ENCODE measurements at places on chromosomes 16 and 17. TPM values are rescaled to one million over a fixed set of nuclear protein-coding genes. Genes with fewer than 3 reads are reported as not detected.
A peak's percentile ranks its signal among the peaks of the same experiment; 100 is the strongest.

DNA sequence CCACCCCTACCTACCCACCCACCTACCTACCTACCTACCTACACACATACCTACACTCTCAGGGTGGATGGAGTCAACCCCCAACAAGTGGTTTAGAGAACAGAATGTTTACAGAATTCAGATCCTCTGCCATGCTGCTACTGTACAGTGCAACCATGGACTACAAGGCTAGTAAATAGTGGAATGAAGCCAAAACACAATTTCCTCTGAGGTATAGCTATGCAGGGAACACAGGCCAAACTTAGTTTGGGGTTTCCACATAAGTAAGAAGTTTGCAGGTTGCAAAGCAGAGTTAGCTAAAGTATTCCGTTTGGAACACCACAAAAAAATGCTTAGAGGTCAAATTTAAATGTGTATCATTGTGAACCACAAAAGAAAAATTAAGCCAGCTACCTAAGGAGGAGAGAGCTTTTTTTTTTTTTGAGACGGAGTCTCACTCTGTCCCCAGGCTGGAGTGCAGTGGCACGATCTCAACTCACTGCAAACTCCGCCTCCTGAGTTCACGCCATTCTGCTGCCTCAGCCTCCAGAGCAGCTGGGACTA, 2.7 kb upstream of the AP1G1 start:
- no peak for DNase-seq
- no peaks in the 10 kb centered on the region for H3K36me3 ChIP-seq

- no peak overlapping the region for H3K4me3 ChIP-seq
- no peaks in the 10 kb centered on the region for H3K4me1 ChIP-seq
- DNase-seq, result no peak
- no peaks in the 10 kb centered on the region for H3K36me3 ChIP-seq
- H3K27ac ChIP-seq, result no peak overlapping the region
Observed at GRCh38 chr16:29985271-29985811, 10.1 kb downstream of the HIRIP3 start.

DNA sequence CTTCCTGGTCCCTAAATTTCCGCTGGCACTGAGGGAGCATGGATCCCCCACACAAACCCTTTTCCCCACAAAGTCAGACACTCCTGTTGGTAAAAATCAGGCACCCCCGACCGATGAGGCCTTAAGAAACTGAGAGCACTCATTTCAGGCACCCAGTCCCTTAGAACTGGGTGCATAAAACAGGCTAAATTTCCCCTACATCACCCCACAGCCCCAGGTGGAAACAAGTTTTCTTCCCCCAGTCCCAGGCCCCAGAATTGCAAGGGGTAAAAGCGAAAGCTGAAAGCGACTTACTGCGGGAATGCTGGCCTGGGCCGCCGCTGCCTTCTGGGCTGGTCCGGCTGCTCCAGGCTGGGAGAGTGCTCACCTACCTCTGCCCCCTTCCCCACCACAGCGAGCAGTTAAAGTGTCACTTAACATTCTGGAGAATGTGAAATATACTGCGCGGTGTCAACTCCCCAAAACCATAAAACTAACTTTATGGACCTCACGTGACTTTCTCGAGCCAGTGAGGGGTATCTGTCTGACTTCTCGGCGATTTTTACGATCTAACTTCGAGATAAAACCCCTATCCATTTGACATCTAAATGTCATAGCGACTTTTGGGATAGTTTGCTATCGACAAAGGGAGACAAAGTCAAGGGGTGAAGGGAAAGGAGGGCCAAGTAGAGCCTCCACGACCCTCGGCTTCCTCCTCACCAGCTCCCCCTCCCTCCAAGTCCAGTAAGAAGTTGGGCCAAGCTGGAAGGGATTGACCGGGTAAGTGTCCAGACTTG, at the start of gene HOXB3:
Gene HOXB3, minus strand, starts transcription at position 411 of the 776 bp plus-strand sequence. CDS start 37,767 bp downstream, outside the sequence.
- DNase-seq, result peak; percentile 48
- no peak within 1 kb of the TSS for H3K27ac ChIP-seq
- H3K27me3 ChIP-seq, result no peaks in the 10 kb centered on the region
- no peaks in the 10 kb centered on the region for H3K36me3 ChIP-seq
- H3K4me3 ChIP-seq, result peak within 1 kb of the TSS; percentile 15

DNA sequence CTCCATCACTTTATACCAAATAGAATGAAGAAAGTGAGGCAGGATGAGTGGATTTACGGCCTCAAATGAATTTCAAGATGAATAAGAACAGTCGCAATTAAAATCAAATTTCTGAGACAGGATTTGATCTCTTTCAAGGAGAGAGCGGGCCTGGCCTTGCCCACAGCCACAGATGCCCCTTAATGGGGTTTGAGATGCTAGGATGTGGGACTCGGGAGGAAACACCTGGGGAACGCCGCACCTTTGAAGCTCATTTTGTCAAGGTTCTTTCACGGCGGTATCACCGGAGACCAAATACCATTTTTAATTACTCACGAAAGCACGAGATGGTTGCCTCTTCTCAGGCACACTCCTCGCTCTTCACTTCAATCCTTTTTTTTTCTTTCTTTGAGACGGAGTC, 178.1 kb upstream of the SDK2 start:
- no peak for DNase-seq
- no peaks in the 10 kb centered on the region for H3K36me3 ChIP-seq
- no peak overlapping the region for H3K4me3 ChIP-seq
- H3K4me1 ChIP-seq, result no peaks in the 10 kb centered on the region
- H3K27me3 ChIP-seq, result no peaks in the 10 kb centered on the region

DNA sequence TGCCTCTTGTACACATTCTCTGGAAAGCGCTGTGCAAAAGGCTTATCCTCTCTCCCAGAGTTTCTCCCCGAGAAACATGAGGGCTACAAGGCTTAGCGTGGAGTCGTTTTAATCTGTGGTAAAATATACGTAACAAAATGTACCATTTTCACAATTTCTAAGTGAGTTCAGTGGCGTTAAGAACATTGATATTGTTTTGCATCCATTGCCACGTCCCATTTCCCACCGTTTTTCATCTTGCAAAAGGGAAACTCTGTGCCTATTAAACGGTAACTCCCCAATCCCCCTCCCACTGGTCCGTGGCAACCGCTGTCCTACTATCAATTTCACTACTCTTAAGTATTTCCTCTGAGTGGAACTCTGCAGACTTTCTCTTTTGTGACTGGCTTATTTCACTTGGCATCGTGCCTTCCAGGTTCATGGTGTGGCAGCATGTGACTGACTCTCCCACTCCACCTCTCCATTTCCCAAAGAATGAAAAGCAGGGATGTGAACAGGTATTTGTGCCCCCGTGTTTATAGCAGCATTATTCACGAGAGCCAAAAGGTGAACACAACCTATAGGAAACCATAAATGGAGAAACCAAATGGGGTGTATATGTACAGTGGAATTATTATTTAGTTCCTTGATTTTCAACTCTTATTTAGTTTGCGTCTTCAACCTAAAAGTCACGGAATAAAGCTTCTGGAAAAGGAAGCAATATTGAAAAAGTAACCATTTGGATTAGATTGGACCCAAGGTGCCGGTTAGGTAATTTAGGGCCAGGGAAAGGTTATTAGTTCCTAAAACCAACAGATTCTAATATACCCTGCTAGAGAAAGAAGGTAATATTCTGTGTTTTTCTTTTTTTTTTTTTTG, 1.1 kb upstream of the USP32 start:
- DNase-seq, result peak; percentile 66
- H3K4me3 ChIP-seq, result peak overlapping the region; percentile 86
- H3K36me3 ChIP-seq, result no peaks in the 10 kb centered on the region
- peaks cover 51% of the 10 kb centered on the region for H3K4me1 ChIP-seq

GRCh38 chr16:14121872-14122271, 50.8 kb downstream of the MRTFB start:
- DNase-seq, result no peak
- peaks cover 1% of the 10 kb centered on the region for H3K36me3 ChIP-seq
- peaks cover 5% of the 10 kb centered on the region for H3K4me1 ChIP-seq

GRCh38 chr17:17181666-17182597, 24.2 kb downstream of the PLD6 start:
- peaks cover 55% of the 10 kb centered on the region for H3K36me3 ChIP-seq
- H3K27me3 ChIP-seq, result no peaks in the 10 kb centered on the region
- H3K4me3 ChIP-seq, result no peak overlapping the region
- peak; percentile 48 for DNase-seq
- peaks cover 42% of the 10 kb centered on the region for H3K4me1 ChIP-seq

The CBX8 gene
- 10.3 TPM for total RNA-seq

- no peak overlapping the region for H3K27ac ChIP-seq
- peaks cover 12% of the 10 kb centered on the region for H3K36me3 ChIP-seq
Observed at GRCh38 chr16:626787-627453, 3.9 kb upstream of the WFIKKN1 start.

GRCh38 chr16:48426244-48427141, 41.3 kb upstream of the SIAH1 start:
- no peaks in the 10 kb centered on the region for H3K27me3 ChIP-seq
- H3K36me3 ChIP-seq, result no peaks in the 10 kb centered on the region

The SEZ6 gene
- total RNA-seq, result not detected

DNA sequence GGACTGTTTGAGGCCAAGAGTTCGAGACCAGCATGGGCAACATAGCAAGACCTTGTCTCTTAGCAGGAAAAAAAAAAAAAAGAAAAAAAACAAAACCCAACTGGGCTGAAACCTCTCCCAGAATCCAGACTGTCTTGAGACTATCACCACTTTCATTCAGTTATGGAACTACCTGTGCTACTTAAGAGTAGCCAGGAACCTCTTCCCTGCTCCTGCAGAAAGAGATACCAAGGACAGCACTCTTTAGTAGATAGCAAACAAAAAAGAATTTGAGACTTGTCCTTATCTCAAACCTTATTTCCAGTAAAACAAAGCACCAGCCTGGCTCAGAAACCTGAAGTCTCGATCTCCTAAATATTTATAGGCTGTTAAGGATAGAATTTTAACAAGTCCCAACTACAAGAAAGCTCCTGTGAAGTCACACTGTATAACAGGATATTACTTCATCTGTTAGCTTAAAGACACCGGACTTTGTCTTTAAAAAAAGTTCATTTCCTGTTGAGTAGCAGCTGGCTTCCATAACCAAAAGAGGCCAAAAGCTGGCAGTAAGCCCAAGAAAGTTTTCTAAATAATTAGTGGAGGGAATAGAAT, 5.1 kb downstream of the CDR2 start:
- H3K36me3 ChIP-seq, result no peaks in the 10 kb centered on the region
- H3K27ac ChIP-seq, result no peak overlapping the region
- no peak overlapping the region for H3K4me3 ChIP-seq
- H3K27me3 ChIP-seq, result no peaks in the 10 kb centered on the region
- peaks cover 8% of the 10 kb centered on the region for H3K4me1 ChIP-seq

The ROGDI gene
- 9.2 TPM for total RNA-seq

GRCh38 chr17:73744411-73744810, 100.2 kb upstream of the SDK2 start:
- no peak overlapping the region for H3K4me3 ChIP-seq
- no peak overlapping the region for H3K27ac ChIP-seq
- DNase-seq, result no peak
- H3K4me1 ChIP-seq, result no peaks in the 10 kb centered on the region
- H3K27me3 ChIP-seq, result no peaks in the 10 kb centered on the region
- no peaks in the 10 kb centered on the region for H3K36me3 ChIP-seq

DNA sequence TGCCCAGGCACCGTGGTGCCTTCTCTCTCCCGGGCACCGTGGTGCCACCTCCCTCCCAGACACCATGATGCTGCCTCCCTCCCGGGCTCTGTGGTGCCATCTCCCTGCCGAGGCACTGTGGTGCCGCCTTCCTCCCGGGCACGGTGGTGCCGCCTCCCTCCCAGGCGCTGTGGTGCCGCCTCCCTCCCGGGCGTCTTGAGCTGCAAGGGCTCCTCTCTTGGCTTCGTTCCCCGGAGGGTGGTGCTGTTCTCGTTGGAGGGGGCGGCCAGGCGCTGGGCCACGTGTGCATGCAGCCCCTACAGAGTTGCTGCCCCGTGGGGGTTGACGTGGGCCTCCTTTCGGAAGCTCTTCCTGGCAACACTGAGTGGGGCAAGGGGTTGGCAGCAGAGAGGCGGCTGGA, 8.2 kb downstream of the CENPX start:
- no peaks in the 10 kb centered on the region for H3K27me3 ChIP-seq
- no peak overlapping the region for H3K27ac ChIP-seq
- H3K4me3 ChIP-seq, result no peak overlapping the region
- no peaks in the 10 kb centered on the region for H3K4me1 ChIP-seq

DNA sequence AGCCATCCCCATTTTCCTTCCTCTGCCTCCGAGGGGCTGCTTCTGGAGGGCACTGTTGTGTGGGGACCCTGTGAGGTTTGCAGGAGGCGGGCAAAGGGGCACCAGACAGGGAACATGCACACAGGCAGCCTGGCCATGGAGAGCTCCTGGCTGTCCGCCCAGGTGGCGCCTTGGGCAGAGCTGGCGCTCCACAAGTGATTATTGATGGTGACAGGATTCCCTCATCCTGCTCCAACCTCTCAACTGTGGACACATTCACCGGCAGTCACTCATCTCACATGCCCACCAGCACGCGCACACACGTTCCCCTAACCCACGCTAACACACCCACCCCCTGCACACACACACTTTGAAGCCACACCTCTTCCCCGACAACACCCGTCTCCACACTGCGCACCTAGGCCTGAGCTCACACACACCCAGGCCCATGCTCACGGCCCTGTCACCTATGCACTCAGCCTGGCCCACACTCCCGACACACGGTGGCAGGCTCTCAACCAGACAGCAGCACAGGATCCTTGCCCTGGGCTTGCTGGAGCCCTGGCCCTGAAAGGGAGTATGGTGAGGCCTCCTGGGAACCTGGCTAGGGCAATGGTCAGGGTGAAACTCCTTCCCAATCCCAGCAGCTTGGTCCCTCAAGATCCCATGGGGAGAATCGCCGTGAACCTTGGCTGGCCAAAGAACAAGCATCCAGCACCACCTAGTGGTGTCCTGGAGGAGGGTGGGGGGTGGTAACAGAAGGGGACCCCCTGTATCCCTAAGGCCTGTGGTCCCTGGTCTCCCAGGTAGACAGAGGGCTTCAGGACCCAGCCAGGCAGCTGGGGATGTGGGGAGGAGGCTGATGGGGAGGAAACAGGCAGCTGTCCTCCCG, 3.6 kb downstream of the PNMT start:
- H3K4me3 ChIP-seq, result no peak overlapping the region
- peak; percentile 48 for DNase-seq
- no peak overlapping the region for H3K27ac ChIP-seq
- H3K36me3 ChIP-seq, result no peaks in the 10 kb centered on the region
- H3K27me3 ChIP-seq, result peaks cover 3% of the 10 kb centered on the region

DNA sequence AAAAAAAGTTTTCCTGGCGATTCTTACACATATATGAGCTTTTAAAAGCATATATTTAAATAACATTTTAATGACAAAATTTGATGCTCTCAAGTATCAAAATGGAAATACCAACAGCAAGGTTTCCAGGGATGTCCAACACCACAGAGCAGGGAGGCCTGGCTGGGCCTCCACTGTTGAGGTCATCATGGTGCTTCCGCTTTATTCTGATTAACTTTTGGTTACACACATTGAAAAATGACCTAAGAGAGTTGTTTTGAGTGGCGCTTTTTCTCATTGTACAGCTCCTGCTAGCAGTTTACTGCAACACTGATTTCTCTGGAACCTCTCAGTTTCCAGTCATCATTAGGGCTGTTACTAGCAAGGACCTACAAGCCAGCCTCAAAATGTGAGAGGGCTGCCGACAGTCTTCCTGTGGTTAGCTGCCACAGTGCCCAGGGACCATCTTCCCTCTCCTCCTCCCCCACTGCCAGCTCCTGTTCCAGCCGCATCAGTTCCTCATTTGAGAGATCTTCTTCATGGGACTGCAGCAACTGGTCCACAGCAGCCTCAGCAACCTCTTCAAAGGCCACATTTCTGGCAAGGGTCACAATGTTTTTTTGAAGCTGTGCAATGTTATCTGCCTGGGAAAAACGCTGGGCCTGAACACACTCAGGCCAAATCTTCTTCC, 21.3 kb downstream of the DEF8 start:
- peaks cover 12% of the 10 kb centered on the region for H3K36me3 ChIP-seq
- DNase-seq, result no peak
- peaks cover 30% of the 10 kb centered on the region for H3K4me1 ChIP-seq
- no peak overlapping the region for H3K4me3 ChIP-seq
- no peak overlapping the region for H3K27ac ChIP-seq
- no peaks in the 10 kb centered on the region for H3K27me3 ChIP-seq

All from B cell (primary cell).